ENCODE measurements at places on chromosomes 2 and 18.
A peak's percentile ranks its signal among the peaks of the same experiment; 100 is the strongest.

DNA sequence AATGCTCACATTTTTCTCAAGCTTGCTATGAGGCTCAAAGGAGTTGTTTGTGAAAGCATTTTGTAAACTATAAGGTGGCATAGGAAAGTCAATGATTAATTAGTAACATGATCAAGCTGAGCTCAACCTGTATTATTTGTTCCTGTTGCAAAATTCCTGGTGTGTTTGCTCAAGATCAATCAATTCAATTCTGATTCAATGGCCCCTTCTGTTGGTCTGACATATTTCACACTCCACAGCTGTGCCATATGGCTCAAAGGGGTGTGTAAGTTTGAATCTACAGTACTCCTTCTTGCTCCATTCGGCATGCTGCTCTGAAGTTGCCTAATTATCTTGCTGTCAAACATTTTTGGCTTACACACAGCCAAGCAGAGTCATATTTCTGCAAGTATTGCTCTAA is 341.6 kb upstream of the LRP1B start:
- no peak for DNase-seq

DNA sequence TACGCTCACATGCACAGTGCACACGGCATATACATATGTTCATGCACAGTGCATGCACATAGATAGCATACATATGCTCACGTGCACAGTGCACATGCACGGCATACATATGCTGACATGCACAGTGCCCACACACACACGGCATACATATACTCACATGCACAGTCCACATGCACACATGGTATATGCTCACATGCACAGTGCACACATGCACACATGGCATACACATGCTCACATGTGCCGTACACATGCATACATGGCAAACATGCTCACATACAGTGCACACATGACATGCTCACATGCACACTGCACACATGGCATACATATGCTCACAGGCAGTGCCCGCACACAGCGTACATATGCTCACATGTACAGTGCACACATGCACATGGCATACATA is 97.7 kb upstream of the CTDP1 start:
- no peak for DNase-seq

- peak; percentile 37 for DNase-seq
Observed at GRCh38 chr2:11553661-11554398, 20.0 kb downstream of the GREB1 start.

- DNase-seq, result no peak
Observed at GRCh38 chr2:121155502-121156056, 129.4 kb downstream of the TFCP2L1 start.

GRCh38 chr2:22904126-22904684 is 480.8 kb upstream of the KLHL29 start:
- DNase-seq, result no peak

DNA sequence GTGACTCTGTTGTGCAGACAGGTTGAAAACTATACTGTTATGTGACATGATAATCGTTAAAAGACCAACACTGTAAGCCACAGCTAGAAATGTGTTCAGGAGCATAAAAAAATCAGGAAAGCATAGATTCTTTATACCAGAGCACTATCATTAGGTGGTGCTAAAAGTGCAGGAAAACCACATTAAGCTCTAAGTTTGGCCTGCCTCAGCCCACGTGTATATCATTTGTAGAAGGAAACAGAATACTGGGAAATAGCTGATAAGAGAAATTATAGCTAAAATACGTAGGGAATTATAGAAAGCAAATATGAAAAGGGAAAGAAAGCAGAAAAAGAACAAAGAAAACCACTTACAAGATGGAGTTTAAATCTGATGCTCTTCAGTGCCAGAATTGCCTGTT is 26.5 kb upstream of the C2orf74 start:
- peak; percentile 22 for DNase-seq

- DNase-seq, result no peak
Observed at GRCh38 chr2:100036793-100037192, 105.6 kb downstream of the AFF3 start.

DNA sequence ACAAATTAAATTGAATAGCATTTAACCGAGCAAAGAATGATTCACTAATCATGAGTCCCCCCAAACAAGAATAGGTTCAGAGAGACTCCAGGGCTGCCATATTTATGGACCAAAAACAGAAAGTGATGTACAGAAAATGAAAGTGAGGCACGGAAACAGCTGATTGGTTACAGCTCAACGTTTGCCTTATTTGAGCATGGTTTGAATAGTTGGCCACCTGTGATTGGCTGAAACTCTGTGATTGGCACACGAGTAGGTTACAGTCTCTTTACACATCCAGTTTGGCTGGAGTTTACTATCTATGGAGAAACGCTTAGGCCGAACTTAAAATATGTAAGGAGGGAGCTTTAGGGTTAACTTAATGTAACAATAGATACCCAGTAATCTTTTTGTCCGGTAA is 27.0 kb upstream of the DPYSL5 start:
- DNase-seq, result no peak

GRCh38 chr18:45237343-45238098 is 377.8 kb upstream of the SLC14A2 start:
- no peak for DNase-seq

DNA sequence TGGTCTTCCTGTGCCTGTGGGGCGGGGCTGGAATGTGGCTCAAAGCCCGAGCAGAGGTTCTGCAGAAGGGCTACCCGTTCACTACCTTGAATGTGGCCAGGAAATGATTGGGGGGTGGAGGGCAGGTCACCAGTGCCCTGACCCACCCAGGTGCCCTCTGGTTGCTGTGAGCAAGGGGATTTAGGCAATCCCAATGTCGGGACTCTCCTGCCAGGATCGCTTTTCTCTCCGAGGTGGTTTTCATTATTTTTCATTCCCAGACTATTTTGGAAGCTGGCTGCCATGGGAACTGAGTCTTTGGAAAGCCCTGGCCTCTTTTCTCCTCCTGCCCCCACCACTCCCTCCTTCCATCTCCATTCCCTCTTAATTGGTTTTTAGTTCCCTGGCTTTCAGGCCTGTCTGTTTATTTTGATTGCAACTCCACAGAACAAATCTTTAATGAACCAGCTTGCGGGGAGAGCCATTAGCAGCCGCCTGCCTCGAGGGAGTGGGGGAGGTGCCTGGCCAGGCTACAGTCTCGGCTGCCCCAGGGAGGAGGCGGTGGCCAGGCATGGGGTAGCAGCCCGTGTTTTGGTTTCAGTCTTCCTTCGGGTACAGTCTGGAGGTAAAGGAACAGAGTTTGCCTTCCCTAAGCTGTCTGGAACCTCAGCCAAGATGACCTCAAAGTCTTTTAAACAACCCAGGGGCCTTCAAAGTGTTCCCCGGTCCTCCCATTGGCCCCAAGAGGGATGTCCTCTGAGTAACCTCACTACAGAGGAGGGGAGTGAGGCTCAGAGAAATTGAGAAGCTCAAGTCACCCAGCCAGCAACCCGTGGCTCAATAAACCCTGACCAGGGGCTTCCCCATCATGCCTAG is 114.4 kb upstream of the HAAO start:
- peak; percentile 66 for DNase-seq

DNA sequence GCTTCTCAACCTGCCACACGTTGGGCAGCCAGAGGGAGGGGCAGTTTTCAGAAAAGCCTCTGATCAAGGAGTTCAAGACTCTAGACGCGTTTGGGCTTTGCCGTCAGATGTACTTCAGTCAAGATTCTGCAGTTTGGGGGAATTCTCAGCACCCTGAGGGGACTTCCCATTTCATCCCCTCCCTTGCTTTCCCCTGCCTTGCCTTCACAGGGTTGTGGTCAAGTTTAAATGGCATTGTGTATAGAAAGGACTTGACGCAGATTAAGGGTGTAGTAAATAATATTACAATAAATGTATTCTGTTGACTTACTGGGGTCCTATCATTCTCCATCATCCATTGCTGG is 198.3 kb upstream of the NABP1 start:
- no peak for DNase-seq

- DNase-seq, result no peak
Observed at GRCh38 chr2:86510436-86510933, 52.8 kb downstream of the CHMP3 start.

GRCh38 chr18:36903215-36903928 is 74.4 kb downstream of the KIAA1328 start:
- no peak for DNase-seq

GRCh38 chr2:202831242-202832220 is 40.0 kb downstream of the ICA1L start:
- DNase-seq, result peak; percentile 38

DNA sequence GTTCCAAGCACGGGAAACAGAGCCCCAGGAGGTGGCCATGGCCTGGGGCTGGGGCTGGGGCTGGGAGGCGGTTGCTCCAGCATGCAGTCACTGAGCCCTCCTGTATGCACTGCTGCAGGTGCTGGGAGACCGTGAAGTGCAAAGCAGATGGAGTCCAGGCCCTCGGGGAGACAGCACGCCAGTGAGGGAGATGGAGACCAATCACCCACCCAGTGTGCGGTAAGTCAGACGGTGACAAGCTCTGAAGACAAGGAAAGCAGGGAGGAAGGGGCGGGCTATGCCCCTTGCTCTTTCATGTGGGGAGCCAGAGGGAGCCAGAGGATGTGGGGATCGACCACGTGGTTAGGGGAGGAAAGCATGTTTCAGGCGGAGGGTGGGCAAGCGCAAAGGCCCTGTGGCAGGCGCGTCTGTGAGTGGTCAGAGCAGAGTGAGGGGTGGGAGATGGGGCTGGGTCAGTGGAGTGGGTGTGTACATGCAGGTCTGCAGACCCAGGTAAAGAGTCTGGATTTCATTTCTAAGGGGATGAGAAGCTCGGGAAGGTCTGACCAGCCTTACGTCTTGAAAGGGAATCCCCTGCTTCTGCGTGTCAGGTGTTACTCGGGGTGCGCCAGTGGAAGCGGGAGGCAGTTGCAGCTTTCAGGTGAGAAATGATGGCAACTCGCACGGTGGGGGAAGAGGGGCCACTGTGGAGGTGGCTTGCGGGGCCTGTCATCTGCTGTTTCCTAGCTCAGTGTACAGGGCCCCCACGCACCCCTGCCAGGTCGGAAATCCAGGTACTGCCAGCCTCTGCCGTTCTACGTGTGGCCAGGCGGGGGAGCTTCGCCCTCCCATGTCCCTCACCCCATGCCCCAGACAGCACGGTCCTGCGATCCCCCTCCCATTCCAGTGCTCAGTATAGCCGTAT is 19.4 kb downstream of the RRM2 start:
- DNase-seq, result no peak

- peak; percentile 60 for DNase-seq
Observed at GRCh38 chr2:35462226-35462998, 893.2 kb upstream of the CRIM1 start.

GRCh38 chr18:49804096-49804495 is 9.2 kb downstream of the ACAA2 start:
- no peak for DNase-seq

DNA sequence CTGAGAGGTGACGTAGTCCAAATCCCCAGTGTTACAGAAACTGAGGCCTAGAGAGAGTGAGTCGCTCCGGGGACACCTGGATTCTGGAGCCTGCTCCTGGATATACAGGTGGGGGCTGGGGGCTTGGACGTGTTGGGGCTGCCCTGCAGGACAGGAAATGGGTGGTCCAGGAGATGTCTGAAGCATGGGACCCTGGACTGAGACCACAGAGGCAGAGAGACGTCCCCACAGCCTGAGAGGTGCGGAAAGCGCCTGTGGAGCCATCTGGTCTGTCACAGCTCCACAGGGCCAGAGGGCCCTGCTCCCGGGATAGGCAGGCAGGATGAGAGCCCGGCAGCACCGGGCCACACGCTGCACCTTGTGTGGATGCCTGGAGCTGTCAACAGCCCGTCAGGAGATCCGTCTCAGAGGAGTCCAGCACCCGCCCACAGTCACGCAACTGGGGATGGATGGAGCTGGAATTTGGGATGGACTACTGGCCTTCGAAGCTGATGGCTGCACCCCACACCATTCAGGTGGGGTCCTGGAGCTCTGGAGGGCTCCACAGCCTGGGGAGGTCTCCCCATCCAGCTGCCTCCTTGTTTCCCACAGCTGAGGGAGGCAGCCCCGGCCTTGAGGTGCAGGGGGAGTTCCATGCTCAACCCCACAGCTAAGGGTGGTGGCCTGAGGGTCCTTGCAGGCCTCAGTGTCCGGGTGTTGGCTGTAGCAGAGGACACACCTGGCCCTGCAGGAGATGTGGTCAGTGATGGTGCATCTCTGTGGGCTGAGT is 303.0 kb downstream of the NDUFA10 start:
- no peak for DNase-seq

- DNase-seq, result no peak
Observed at GRCh38 chr2:191832668-191833067, 14.2 kb downstream of the CAVIN2 start.

GRCh38 chr18:1413323-1413675 is 508.6 kb downstream of the ADCYAP1 start:
- no peak for DNase-seq

DNA sequence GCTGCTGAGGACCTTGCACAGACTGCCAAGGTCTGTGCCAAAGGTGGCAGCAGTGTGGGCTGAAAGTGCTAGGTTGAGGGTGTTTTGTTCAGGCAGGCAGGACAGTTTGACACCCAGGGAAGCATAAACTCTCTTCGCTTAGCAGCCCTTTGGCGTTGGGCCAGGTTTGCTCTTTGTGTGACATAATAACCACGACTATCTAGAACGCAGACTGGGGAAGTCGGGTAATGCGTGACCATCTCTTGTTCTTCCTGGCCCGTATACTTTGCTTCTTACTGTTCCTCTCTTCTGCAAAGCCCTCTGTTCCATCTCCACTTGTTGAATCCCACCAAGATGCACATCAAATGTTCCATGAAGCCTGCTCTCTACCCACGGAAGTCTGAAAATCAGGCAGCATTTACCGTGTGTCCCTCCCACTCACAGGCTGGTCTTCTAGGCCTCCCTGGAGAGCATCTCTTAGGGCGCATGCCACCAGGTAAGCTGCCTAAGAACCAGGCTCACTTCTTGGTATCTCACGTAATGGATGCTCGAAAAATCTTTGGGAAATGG is 96.7 kb upstream of the LMAN1 start:
- DNase-seq, result no peak

GRCh38 chr2:152046940-152047339 is 51.9 kb downstream of the CACNB4 start:
- DNase-seq, result no peak

- DNase-seq, result no peak
Observed at GRCh38 chr2:217853301-217853881, 149.4 kb downstream of the TNS1 start.

DNA sequence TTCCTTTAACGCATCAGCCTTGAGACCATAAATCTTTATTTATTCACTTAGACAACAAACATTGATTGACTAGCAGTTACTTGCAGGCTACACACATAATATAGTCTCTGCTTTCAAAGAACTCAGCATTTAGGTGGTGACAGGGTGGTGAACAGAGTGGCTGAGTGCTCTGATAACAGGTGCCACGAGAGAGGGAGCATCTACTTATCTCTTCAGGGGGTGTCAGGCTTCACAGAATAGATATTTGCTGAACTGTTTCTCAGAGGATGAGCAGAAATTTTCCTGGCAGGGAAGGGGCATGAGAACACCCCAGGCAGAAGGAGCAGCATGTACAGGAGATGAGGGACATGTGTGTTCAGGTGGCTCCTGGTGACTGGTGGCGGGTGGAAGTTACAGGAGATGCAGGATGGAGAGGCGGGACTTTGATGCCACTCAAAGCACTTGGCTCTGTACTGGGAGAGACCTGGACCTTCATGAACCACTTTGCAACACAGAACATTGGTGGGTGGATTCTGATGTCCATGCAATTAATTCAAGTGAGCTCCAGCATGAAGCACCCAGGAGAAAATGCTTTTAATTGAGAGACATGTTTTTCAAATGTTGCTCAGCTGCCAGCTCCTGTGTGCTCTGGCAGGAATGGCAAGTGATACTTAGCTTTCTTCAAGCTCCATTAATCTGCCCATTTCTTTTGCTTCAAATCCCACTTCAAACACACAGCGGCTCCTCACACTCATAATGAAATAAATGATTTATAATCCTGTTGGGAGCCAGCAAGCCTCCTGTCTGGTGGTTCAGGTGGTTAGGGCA is 248.9 kb downstream of the MYCN start:
- no peak for DNase-seq
